Fibroblast of upper back skin (primary cell): ENCODE measurements at places on chromosomes 6 and 20.
A peak's percentile ranks its signal among the peaks of the same experiment; 100 is the strongest.

GRCh38 chr6:40353967-40354452 lies 233.2 kb downstream of the LRFN2 start:
- no peak for DNase-seq

GRCh38 chr6:128713461-128713860 lies 169.5 kb upstream of the LAMA2 start:
- DNase-seq = peak; percentile 72

DNA sequence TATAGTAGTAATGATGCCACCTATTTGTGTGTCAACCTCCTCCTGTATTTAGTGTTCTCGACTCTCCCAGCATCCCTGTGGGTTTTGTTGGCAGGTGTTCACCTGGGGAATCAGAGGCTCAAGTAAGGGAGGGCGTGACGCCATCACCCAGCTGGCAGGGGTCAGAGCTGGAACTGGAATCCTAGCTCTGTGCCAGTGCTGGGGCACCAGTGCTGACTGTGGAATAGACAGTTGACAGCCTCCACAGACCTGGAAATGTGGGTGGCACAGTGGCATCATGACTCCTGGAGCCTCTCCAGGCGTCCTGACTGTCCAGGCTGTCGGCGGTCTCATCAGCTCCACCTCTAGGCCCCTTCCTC lies 102.8 kb downstream of the SYCP2 start:
- no peak for DNase-seq

DNA sequence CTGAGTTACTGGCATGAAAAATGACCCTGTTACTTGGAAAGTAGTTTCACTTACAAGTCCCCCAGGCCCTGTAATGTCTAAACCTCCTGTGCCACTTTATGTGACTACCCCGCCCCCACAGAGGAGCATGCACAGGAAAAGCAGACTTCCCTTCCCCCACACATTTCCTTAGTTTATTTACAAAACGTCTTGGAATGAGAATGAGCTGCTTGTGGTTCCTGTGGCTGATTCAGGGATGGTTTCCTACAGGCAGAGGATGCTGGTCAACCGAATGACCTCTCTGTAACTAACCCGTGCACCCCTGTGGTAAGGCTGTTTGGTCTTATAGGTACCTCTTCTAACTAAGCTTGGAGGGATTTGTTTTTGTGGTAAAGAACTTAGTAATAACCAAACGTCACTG lies 28.5 kb downstream of the RSPO3 start:
- DNase-seq = peak; percentile 94

- no peak for DNase-seq
Observed at GRCh38 chr6:132673376-132674094, 14.6 kb upstream of the TAAR1 start.

DNA sequence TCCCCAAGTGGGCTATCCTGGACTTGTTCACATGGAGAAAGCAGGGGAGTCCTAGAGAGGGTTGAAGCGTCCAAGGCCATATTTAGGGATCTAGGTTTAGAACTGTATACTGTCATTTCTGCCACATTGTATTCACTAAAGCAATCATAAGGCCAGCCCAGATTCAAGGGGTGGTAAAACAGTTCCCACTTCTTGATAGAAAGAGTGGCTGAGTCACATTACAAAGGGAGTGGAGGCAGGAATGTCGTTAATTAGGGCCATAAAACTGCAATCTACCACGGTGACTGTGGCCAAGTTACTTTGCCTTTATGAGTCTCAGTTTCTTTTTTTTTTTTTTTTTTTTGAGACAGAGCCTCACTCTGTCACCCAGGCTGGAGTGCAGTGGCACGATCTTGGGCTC lies 7.4 kb upstream of the UBR2 start:
- DNase-seq = no peak

DNA sequence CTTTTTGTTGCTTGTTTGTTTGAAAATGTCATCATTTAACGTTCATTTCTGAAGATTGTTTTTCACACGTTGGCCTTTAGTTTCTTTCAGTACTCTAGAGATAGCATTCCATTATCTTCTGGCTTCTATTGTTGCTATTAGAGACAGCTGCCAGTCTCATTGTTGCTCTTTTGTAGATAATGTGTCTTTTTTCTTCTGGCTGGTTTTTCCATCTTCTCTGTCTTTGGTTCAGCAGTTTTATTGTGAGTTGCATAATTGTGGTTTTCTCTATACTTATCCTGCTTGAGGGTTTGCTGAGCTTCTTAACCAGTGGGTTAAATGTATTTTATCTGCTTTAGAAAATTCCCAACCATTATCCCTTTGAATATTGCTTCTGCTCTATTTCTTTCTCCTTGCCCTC lies 23.2 kb upstream of the AIG1 start:
- DNase-seq = no peak

GRCh38 chr6:54747955-54748354 lies 98.6 kb upstream of the FAM83B start:
- no peak for DNase-seq

- DNase-seq = peak; percentile 18
Observed at GRCh38 chr20:35952480-35953386, 1.6 kb downstream of the SCAND1 start.

- no peak for DNase-seq
Observed at GRCh38 chr6:90596967-90597539, 10.2 kb upstream of the MAP3K7 start.

DNA sequence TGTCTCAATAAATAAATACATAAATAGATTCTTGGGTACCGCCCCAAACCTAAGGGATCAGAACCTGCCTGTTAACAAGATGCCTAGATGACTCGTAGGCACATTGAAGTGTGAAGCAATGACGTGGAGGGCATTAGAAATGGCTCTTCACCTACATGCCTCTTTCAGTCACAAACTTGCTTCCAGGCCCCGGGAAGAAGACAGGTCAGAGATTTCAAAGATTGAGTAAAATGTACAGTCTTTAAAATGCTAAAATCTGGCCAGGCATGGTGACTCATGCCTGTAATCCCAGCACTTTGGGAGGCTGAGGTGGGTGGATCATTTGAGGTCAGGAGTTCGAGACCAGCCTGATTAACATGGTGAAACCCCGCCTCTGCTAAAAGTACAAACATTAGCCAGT lies 480.8 kb upstream of the JARID2 start:
- no peak for DNase-seq
